ENCODE measurements at places on chromosomes 16 and 17.
A peak's percentile ranks its signal among the peaks of the same experiment; 100 is the strongest.

DNA sequence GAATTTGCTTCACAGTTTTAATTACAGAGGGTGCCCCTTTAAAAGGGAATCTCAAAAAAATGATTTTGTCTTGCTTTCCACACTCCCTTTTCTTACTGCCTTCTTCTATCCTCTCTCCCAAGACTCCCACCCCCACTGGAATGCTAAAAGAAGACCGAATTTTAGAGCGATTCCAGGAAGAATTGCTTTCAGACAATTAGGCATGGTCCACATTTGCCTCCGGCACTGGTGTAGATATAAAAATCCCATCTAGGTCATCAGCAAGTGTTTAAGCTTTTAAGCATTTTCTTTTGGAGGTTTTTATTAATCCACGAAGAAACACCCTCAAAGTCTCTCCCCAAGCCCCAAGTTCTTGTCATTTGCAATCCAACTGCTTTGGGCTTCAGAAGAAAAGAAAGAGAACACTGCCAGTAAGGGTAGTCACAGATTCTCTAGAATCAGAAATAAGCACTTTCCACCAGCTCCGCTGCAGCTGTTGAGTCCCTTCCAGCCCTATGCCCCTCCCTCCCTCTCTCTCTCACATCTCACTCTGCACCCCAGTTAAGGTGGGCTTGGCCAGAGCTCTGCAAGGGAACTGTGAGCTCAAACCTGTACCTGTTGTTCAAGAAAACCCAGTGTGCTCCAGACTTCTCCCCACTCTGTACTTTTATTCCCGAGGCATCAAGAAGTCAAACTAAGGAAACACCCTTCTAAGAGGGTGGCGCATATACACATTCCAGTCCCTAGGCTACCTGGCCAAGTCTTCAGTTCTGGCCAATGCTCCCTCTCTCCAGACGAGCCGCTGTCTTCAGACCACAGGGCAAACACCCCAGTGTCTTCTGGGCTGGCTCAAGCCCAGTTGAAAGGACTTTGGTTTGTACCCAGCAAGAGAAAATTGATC, 170.2 kb downstream of the RGS9 start:
- DNase-seq, result no peak

GRCh38 chr17:72494566-72494965, 373.7 kb downstream of the SOX9 start:
- no peak for DNase-seq

DNA sequence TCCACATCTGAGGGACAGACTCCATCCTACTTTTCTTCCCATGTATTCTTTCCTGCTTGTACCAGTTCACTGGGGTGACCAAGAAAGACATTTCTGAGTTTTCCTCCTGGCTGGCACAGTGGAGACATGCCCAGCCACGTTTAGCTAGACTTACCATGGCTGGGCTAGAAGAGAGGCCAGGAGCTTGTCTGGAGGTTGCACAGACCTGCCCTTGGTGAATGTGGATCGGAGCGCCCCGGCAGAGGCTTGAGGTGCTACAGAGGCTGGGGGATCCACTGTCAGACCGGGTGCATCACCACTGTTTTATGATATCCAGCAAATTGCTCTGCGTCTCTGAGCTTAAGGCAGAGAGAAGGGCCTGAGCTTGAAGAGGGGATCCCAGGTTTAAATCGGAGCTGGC, 3.5 kb downstream of the IL4R start:
- no peak for DNase-seq

DNA sequence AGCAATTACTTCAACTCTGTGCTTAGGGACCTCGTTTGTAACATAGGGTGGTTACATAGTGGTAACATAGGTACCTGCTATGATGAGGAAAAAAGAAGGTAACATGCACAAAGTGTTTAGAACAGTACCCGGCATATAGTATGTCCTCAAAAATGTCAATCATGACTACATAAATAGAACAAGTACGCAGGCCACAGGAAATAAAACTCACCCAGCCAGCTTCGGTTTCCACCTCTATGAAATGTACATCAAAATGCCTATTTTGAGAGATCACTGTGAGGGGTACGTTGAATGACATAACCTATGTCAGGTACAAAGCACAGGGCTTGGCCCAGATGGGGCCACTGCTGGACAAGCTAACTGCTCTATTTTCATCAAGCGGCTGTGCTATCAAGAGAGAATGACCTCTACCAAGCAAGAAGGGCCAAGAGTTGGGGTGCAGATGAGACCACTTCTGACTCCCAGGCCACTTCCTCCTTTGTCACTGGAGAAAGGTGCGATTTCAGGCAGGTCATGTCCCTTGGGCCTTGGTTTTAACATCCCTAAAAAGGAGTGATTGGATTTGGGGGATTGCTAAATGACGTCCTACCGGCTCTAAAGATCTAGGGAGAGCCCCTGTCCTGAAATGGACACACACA, 45.4 kb downstream of the WSB1 start:
- DNase-seq, result no peak

- DNase-seq, result no peak
Observed at GRCh38 chr17:32299580-32300164, 34.0 kb downstream of the RHBDL3 start.

- DNase-seq, result no peak
Observed at GRCh38 chr16:5634666-5635180, 537.1 kb upstream of the EEF2KMT start.

- peak; percentile 47 for DNase-seq
Observed at GRCh38 chr17:17741349-17742023, 60.2 kb downstream of the RAI1 start.

DNA sequence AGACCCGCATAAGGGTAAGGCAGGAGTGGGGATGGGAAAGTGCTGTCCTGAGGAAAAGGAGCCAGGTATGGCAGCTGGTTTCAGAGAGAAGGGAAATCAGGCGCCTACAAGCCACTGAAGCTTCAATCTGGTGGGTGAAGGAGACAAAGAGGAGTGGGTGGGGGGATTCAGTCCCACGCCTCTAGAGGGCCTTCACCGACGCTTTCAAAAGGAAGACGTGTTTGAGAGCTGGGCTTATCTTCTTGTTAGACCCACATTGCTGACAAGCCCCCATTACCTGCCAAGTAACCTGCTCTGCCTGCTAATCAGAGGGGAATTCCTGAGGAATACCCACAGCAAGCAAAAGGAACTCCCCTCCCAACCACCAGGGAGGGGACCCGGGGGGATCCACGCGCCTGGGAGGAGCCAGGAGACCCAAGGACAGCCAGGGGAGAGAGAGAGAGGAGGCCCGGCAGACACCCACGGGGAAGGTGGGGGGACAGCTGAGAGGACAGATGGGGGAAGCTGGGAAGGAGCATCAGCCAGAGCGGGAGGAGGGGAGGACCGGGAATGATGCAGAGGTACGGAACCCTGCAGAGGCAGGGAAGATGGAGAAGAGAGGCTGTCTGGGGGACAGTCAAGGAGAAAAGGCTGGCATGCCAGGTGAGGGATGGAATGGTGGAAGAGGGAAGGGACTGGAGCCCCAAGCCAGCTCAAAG, 1.0 kb downstream of the MTMR4 start:
- DNase-seq, result no peak

DNA sequence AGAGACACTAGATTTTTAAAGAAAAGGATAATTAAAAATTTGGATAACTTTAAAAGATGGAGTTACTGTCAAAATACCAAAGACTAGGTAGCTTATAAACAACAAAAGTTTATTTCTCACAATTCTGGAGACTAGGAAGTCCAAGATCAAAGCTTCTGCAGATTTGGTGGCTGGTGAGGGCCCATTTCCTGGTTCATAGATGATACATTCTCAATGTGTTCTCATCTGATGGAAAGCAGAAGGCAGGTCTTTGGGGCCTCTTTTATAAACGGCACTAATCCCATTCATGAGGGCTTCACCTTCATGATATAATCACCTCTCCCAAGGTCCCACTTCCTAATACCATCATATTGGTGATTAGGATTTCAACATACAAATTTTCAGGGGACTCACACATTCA, 33.7 kb downstream of the NLK start:
- DNase-seq, result no peak

DNA sequence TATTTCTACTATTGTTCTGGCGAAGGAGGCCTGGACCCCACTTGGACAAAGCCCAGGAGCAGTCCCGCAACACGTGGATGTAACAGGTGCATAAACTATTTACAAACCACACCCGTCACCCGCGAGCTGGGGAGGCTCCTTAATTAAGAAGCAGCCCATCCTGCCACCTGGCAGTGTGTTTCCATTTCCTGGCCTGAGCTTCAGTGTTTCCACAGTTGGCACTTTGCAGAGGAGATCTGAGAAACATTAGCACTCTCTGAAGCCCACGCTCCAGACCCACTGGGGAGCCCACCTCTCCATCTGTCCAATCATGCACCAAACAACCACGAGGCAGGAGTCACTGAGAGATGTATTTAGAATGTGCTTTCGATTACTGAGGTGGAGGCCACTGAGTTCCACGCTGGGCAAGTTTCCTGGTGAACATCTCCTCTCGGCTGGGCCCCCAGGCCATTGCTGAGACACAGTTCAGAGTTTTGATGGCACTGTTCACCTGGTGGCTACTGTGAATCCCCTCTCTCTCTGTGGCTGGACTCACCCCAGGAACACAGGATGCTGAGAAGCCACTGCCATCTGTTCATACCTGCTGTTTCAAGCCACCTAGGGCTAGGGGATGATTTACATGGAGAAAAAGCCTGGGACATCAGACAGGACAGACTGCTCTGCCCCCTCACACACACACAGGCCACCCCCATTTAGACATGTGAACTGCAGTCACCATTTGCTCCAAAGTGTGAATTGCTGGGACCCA, 129.1 kb downstream of the AIPL1 start:
- DNase-seq, result no peak

- DNase-seq, result no peak
Observed at GRCh38 chr17:67637901-67638641, 79.7 kb upstream of the NOL11 start.

- no peak for DNase-seq
Observed at GRCh38 chr17:74833501-74834377, 25.9 kb downstream of the GRIN2C start.

GRCh38 chr17:20116683-20117309, 107.6 kb downstream of the SPECC1 start:
- DNase-seq, result peak; percentile 60

DNA sequence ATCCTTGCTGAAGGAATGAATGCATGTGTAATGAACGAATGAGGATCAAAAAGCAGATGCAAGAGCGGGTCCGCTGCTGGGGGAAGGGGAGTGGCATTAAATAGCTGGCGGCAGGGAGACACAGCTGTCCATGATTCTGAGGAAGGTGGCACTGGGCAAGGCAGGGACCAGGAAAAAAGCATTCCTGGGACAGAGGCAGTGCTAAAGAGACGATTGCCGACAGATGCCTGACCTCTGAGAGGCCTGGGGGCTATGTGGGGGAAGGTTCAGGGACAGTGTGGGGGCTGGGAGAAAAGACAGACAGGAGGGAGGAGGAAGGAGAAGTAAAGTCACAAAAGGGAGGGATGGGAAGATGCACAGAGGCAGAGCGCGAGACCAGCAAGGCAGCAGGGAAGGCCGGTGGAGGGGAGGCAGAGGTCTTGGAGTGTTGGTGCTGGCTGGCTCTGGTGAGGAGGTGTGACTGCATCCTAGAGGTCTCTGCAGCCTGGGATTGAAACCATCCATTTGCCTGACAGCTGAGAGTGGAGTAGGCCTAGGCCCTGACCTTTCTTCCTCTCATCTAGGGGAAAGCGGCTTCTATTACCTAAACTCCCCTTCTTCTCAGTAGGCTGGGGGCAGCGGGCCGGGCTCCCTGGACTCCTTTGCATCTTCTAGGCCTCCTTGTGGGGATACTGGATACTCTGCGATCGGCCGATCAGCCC, 109.9 kb downstream of the SDK2 start:
- no peak for DNase-seq

- DNase-seq, result peak; percentile 85
Observed at GRCh38 chr17:55576237-55576995, 65.2 kb upstream of the SMIM36 start.

DNA sequence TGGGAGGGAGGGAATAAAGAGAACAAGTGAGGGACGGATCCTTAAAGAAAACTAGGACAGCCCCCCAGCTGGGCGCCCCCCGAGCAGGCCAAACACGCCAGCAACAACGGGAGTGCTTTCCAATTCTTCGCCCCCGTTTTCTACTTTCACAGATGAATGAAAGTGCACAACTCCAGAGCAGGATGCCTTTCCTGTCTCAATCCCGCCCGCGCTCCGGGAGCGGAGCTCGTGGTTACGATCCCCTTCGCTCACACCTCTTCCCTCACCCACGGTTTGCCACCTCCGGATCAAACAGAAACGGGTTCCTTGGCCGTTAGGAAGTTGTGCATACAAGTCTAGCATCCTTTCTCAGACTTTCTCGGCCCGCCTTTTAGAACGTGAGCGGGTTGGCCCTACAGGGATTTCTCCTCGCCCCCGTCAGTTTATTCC, 680 bp downstream of the SKA2 start:
- DNase-seq, result no peak

GRCh38 chr17:66842959-66843358, 8.0 kb downstream of the CACNG5 start:
- DNase-seq, result no peak

- DNase-seq, result no peak
Observed at GRCh38 chr16:78249056-78249455, 149.6 kb downstream of the WWOX start.

DNA sequence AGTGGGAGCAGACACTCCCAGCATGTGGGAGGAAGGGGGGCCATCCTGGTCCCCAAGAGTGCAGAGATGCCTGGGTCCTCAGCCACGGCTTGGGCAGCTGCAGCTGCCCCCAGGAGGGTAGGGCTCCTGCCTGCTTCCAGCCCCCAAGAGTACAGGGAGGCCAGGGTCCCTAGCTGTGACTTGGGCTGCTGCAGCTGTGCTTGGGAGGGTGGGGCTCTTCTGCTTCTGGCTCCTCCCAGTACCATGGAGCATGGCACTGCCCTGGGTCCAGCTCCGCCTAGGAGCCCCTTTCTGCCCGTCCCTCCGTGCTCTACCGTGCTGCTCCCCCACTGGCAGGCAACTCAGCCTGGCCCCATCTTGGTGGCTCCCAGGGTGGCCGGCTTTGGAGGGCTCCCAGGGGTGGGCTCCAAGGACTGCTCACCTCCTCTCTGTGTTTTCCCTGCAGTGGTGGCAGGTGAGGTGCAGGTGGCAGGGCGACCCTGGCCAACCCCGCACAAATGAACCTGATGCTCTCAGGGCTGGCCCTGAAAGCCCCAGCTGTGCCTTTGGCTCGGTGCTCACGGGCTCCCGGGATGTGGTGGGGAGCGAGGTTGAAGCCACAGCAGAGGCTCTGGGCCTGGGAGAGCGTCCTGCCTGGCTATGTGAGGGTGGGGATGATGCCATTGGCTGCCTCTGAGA, 18.5 kb upstream of the USP22 start:
- DNase-seq, result no peak

DNA sequence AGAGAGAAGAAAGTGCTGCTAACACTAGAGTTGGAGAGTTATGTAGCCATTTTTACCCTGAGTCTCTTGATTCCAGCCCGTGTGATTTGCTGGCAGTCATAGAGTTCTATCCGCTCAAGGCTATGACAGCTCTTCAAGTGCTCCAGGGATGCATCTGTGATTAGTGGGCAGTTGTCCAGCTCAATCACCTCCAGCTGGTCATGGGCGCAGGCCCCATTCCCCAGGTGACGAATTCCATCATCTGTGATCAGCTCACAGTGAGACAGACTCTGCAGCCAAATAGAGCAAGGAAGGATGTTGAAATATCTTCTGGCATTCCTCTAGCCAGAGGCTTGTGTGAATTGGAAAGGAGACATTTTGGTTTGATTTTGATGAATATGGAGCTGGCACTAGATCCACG, 38.4 kb upstream of the STAC2 start:
- no peak for DNase-seq

GRCh38 chr17:68314916-68315535, 23.7 kb downstream of the ARSG start:
- no peak for DNase-seq

All from fibroblast of skin of scalp (primary cell).